Esophagus squamous epithelium (tissue), 5 donors: ENCODE measurements at places on chromosomes 2 and 18.
A peak's percentile ranks its signal among the peaks of the same experiment; 100 is the strongest.

DNA sequence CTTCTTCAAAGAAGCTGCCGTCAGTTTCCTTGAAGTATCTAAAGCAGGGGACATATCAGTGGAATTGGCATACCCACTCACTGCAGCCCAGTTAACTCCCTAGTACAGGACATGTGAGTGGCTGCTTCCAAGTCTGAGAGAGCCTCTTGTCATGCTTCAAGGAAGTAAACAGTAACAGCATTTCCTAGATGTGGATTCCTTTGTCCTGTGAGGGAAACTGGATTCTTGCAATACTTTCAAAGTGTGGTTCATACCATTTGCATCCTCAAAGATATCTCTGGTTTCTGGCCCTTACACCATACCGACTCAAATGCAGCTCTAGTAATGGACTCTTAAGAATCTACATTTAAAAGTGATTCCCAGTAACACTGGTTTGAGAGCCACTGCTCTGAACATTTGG is 87.2 kb downstream of the ESCO1 start:
- no peak overlapping the region for H3K27ac ChIP-seq
- H3K36me3 ChIP-seq, result no peaks in the 10 kb centered on the region
- H3K27me3 ChIP-seq, result no peaks in the 10 kb centered on the region
- DNase-seq, result no peak
- H3K4me1 ChIP-seq, result no peaks in the 10 kb centered on the region
- H3K4me3 ChIP-seq, result no peak overlapping the region

GRCh38 chr2:32969444-32970162 is 22.9 kb downstream of the LTBP1 start:
- H3K27me3 ChIP-seq, result no peaks in the 10 kb centered on the region
- no peaks in the 10 kb centered on the region for H3K36me3 ChIP-seq
- DNase-seq, result no peak
- no peaks in the 10 kb centered on the region for H3K4me1 ChIP-seq
- H3K4me3 ChIP-seq, result no peak overlapping the region
- no peak overlapping the region for H3K27ac ChIP-seq

DNA sequence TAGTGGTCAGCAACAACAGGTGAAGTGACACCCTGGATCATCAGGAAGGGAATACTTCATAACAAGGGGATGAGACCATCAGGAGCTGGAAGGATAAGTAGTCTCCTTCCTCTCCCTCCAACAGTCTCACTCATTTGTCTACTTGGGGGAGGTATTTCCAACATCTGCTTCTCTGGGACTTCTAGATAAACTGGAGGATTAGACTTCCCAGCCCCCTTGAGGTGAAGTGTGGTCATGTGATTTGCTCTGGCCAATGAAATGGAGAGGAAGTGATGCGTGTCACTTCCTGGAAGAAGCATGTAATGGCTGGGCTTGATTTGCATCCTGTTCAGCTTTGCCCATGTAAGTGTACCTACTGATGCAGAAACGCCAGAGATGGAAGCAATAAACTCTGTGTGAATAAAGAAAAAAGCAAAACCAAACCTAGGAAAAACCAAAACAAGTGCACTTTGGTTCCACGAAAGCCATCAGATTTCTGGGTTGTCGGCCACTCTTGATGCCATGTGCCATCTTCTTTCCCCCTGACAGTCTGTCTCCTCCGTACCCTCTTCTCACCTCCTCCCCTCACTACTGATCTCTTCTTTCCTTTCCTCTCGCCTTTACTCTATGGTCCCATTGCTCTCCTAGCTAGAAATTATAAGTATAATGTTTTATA is 76.1 kb upstream of the DNMT3A start:
- H3K27me3 ChIP-seq, result no peaks in the 10 kb centered on the region
- no peaks in the 10 kb centered on the region for H3K4me1 ChIP-seq
- no peaks in the 10 kb centered on the region for H3K36me3 ChIP-seq
- no peak for DNase-seq

DNA sequence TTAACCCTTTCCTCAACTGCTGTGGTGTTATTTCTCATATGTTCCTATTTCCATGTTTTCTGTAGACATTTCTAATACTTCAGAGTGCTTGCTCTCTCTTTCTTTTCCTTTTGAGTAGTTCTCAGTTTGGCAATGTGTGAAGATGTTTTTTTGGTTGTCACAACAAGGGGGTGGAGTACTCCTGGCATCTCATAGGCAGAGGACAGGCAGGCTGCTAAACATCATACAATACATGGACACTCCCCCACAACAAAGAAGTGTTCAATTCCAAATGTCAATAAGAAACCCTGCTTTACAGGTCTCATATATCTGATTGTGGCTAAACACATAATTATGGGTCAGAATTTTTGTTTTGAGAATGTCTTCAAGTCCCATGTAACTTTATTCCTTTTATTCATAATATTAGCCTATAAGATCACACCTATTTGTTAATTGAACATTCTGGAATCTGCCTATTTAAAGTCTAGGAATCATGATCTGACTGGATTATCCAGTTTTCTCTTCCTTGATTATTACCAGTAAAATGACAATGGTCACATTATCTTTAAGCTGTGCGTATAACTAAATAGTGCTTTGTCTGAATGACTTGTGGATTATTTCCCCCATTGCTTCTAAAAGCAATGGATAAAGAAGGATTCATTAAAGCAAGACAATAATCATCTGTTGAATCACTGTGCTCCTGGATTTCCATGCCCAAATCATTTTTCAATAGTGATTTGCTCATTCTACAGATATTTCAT is 46.8 kb upstream of the ITPRID2 start:
- H3K36me3 ChIP-seq, result no peaks in the 10 kb centered on the region
- DNase-seq, result no peak
- no peaks in the 10 kb centered on the region for H3K4me1 ChIP-seq

GRCh38 chr2:67776276-67776675 is 286.5 kb downstream of the C1D start:
- H3K4me3 ChIP-seq, result no peak overlapping the region
- no peaks in the 10 kb centered on the region for H3K27me3 ChIP-seq
- no peak for DNase-seq
- no peaks in the 10 kb centered on the region for H3K4me1 ChIP-seq
- no peaks in the 10 kb centered on the region for H3K36me3 ChIP-seq
- H3K27ac ChIP-seq, result no peak overlapping the region

DNA sequence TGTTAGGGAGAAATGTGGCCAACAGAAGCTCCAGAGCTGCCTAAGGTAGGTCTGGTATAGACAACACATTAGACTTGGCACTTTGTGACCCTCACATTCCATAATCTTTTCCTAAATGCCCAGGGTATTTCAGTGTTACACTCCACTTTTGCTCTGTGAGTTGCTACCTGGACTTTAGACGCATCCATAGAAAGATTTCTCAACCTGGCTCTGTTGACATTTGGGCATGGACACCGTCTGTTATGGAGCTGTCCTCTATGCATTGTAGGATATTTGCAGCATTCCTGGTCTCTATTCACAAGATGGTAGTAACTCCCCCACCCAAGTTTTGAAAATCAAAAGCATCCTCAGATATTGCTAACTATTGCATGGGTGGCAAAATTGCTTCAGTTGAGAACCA is 136.5 kb upstream of the NETO1 start:
- H3K4me1 ChIP-seq, result no peaks in the 10 kb centered on the region
- DNase-seq, result no peak
- no peaks in the 10 kb centered on the region for H3K27me3 ChIP-seq

DNA sequence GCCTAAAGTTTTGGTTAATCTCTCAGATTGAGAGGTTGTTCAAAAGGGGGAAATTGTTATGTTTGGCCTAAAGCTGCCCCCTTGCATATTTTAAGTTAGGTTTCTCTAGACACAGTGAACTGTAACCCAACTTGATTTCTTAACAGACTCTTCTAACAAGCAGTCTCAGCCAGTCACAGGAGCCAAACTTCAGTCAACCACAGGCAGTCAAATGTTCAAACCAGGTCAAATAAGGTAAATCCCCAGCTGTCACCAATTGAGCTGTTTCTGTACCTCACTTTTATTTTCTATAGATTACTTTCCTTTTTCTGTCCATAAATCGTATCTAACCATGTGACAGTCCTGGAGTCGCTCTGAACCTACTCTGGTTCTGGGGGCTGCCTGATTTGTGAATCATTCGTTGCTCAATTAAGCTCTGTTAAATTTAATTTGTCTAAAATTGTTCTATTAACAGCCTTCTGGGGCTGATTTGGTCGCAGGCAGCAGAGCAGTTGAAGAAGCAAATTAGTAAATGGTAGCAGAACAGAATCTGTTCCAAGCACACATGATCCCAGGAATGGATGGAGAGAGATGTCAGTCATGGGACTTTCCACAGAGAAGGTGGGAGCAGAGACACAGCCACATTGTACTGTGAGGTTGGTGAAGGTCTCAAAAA is 16.4 kb upstream of the NFU1 start:
- no peaks in the 10 kb centered on the region for H3K4me1 ChIP-seq
- H3K27me3 ChIP-seq, result no peaks in the 10 kb centered on the region
- no peak overlapping the region for H3K27ac ChIP-seq
- no peak overlapping the region for H3K4me3 ChIP-seq

DNA sequence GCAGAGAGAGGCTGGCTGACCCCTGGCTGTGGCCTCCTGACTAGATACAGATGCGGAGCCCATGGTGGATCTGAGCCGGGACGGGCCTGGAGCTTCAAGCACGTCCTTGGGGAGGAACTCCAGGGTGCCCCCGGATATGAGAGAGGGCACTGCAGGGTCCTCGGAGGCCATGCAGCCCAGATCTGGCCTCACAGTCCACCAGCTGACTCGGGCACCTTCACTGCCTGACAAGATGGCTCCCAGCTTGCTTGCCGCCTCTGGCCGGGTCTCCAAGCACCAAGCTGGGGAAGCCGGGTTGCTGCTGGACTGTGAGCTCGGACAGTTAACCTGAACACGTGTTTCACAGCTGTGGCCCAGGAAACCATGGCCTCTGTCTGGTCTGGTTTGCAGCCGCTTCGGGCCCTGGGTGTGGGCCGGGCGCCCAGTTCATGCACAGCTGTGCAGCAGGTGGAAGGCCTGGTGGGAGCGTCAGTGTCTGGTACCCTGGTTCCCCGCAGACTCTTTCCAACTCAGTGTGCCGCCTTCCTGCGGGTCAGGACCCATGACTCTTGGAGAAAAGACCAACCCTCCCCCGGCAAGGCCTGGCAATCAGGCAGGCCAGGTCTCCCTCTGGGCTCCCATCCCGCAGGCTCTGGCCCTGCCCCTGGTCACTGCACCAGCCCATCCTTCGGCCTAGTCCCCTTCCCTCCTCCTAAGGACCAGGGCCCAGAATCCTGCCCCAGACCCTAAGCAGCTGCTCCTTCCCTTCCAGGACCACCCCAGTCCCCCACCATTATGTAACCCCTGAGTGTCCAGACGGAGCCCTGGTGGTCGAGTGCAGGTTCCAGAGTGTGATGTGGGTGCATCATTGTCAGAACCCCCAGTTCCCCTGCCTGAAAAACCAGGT is 74.6 kb upstream of the OTOS start:
- H3K27ac ChIP-seq, result no peak overlapping the region
- no peak for DNase-seq
- no peaks in the 10 kb centered on the region for H3K36me3 ChIP-seq
- H3K4me1 ChIP-seq, result no peaks in the 10 kb centered on the region
- peaks cover 47% of the 10 kb centered on the region for H3K27me3 ChIP-seq

- no peaks in the 10 kb centered on the region for H3K27me3 ChIP-seq
- peak overlapping the region; percentile 15 for H3K4me3 ChIP-seq
- peaks cover 78% of the 10 kb centered on the region for H3K4me1 ChIP-seq
- peak overlapping the region; percentile 16 for H3K27ac ChIP-seq
- no peaks in the 10 kb centered on the region for H3K36me3 ChIP-seq
Observed at GRCh38 chr2:127103243-127104165, 3.5 kb downstream of the BIN1 start.

DNA sequence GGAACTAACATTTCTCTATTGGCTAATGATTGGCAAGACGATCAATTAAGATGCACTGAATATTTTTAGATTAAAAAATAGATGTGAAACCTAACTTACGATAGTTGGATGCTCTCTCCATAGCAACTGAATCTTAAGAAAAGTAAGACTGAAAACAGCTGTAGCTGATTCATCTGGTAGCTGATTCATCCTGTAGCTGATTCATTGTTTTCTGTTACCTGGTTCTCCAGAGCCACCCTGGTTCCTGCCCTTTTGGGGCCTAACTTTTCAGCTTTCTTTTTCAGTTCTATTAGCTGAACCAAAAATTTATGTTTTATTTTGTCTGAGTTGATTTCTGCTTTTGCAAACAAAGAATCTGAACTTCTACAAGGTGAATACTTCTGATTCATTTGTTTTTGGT is 22.7 kb upstream of the SPR start:
- no peaks in the 10 kb centered on the region for H3K36me3 ChIP-seq
- peaks cover 13% of the 10 kb centered on the region for H3K4me1 ChIP-seq
- no peaks in the 10 kb centered on the region for H3K27me3 ChIP-seq
- H3K4me3 ChIP-seq, result no peak overlapping the region
- DNase-seq, result no peak

GRCh38 chr2:48176876-48177275 is 270.6 kb upstream of the FBXO11 start:
- no peaks in the 10 kb centered on the region for H3K4me1 ChIP-seq
- no peak for DNase-seq
- no peaks in the 10 kb centered on the region for H3K27me3 ChIP-seq

DNA sequence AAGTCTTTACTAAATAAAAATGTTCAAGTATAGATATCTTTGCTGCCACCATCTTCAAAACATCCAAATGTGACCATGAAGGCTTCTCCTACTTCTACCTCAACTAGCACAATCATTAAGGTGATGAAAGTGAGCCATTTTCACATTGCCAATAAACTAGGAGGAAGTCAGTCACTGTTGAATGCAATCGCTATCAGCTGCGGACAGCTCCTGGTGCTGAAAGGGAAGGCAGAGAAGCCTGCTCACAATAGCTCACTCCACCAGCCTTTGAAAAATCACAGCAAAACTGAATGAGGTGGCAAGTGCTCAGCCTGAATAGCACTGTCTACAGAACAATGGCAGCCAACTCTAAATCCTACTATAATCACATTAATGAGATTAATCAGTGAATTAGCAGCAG is 2.2 kb downstream of the MYT1L start:
- H3K4me1 ChIP-seq, result no peaks in the 10 kb centered on the region
- no peaks in the 10 kb centered on the region for H3K27me3 ChIP-seq
- no peak for DNase-seq
- no peak overlapping the region for H3K27ac ChIP-seq
- H3K4me3 ChIP-seq, result no peak overlapping the region

- H3K4me1 ChIP-seq, result no peaks in the 10 kb centered on the region
- no peak for DNase-seq
- H3K4me3 ChIP-seq, result no peak overlapping the region
- H3K27me3 ChIP-seq, result no peaks in the 10 kb centered on the region
- no peaks in the 10 kb centered on the region for H3K36me3 ChIP-seq
Observed at GRCh38 chr2:206328974-206329373, 54.5 kb downstream of the ZDBF2 start.

DNA sequence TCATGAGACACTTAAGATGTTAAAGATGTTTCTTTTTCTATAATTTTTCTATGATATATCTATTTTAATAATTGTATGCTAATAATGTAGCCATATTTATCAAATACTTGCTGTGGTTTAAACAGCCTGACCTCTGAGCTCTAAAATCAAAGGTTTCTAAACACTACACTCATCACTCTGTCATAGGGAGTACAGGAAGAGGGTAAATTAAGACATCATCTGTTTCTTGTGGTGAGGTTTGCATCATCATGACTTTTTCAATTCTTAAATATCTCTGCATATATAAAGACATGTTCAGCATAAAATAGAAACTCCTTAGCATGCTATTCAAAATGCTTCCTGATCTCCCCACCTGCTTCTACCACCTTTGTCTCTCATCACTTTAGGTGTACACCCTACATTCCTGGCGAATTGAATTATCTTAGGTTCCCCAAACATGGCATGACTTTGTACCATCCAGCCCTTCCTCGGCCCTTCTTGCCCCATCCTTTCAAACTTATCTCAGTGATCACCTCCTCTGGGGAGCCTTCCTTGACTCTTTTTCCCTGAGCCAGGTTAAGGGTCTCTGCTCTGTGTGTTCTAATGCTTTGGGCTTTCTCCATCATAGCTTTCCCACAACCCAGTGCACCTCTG is 105.3 kb upstream of the TTN start:
- H3K4me1 ChIP-seq, result no peaks in the 10 kb centered on the region
- no peak for DNase-seq
- no peak overlapping the region for H3K4me3 ChIP-seq
- H3K27me3 ChIP-seq, result no peaks in the 10 kb centered on the region
